ENCODE measurements at places on chromosomes 13 and 19. TPM values are rescaled to one million over a fixed set of nuclear protein-coding genes. Genes with fewer than 3 reads are reported as not detected.

DNA sequence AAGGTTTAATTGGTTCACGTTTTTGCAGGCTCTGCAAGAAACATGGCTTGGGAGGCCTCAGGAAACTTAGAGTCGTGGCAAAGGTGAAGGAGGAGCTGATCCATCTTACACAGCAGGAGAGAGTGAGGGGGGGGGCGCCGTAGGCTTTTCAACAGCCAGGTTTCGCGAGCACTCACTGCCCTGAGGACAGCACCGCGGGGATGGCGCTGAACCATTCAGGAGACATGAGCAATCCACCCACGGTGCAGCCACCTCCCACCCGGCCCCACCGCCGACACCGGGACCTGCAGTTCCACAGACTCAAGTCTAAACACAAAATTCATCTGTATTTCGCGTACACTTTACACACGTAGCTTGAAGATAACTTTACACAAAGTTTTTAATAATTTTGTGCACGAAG is 73.6 kb downstream of the KDM4B start:
- no peak overlapping the region for H3K4me3 ChIP-seq
- no peak for DNase-seq

DNA sequence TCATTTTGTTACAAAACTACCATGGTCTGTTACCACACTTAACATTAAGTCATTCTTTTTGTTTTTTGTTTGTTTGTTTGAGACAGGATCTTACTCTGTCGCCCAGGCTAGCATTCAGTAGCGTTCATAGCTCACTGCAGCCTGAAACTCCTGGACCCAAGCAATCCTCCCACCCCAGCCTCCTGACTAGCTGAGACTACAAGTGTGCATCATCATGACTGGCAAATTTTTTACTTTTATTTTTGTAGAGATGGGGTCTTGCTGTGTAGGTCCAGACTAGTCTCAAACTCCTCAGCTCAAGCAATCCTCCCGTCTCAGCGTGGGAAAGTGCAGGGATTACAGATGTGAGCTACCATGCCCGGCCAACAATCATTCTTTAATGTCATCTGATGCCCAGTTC is 3.3 kb downstream of the ALDH16A1 start:
- H3K36me3 ChIP-seq, result no peaks in the 10 kb centered on the region
- no peak for DNase-seq
- peak overlapping the region; percentile 99 for H3K27ac ChIP-seq
- no peaks in the 10 kb centered on the region for H3K27me3 ChIP-seq
- no peak overlapping the region for H3K4me3 ChIP-seq

DNA sequence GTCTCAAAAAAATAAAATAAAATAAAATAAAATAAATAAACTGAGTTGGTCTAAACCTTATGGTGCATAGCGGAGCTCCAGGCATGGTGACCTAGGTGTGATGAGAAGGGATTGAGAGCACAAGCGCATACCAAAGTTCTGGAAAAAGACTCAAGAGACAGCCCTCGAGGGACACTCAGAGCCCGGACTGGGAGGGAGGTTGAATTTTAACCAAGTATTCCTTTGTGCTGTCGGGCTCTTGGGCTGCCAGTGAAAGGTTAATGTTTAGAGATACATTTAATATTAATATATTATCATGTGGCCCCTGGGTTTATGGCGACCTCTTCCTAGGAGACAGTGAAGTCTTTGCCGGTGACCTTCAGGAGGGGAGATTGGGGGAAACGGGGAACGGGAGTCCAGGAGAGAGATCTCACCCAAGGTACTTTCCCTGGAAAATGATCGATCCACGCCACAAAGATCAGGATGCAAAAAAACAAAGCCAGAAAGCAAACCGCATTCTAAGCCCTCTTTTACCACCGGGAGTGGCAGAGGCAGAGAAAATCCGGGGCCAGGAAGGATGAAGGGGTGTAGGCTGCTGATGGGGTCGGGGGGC is 1.6 kb downstream of the FUT6 start:
- H3K27ac ChIP-seq, result no peak overlapping the region
- H3K36me3 ChIP-seq, result no peaks in the 10 kb centered on the region
- no peak overlapping the region for H3K4me3 ChIP-seq
- no peaks in the 10 kb centered on the region for H3K4me1 ChIP-seq
- H3K27me3 ChIP-seq, result no peaks in the 10 kb centered on the region
- DNase-seq, result no peak

The ZNF493 gene
- 48.2 TPM for total RNA-seq

The LDLR gene
- 51.7 TPM for total RNA-seq

- H3K27ac ChIP-seq, result peak overlapping the region; percentile 99
- no peaks in the 10 kb centered on the region for H3K36me3 ChIP-seq
- H3K4me1 ChIP-seq, result peaks cover 4% of the 10 kb centered on the region
- H3K27me3 ChIP-seq, result no peaks in the 10 kb centered on the region
- DNase-seq, result peak; percentile 88
These were observed 2.2 kb upstream of the PLEKHG2 start for GRCh38 chr19:39410017-39410830.

- H3K27me3 ChIP-seq, result no peaks in the 10 kb centered on the region
- no peaks in the 10 kb centered on the region for H3K36me3 ChIP-seq
- peak; percentile 82 for DNase-seq
- peak overlapping the region; percentile 47 for H3K27ac ChIP-seq
These were observed 8.1 kb downstream of the RINL start for GRCh38 chr19:38869836-38870607.

DNA sequence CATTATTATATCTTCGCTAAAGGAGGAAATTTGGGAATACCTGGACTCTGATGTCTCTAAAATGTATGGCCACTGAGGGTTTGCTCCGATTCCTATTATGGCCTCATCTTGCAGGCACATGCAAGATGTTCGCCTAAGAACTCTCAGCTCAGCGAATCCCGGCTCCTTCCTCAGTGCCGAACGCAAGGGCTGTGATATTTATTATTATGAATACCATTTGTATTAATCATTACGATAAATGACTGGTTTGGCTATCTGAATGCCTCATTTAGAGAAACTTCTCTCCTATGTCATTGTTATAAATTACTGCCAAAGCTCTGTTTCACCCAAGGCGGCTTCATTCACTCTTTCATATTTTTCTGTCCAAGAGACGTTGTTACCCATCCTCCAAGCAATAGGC is 369.7 kb upstream of the TSHZ3 start:
- peak overlapping the region; percentile 28 for H3K27ac ChIP-seq
- DNase-seq, result no peak
- peaks cover 7% of the 10 kb centered on the region for H3K4me1 ChIP-seq
- no peaks in the 10 kb centered on the region for H3K27me3 ChIP-seq
- no peak overlapping the region for H3K4me3 ChIP-seq
- H3K36me3 ChIP-seq, result no peaks in the 10 kb centered on the region

The TTC9B gene
- total RNA-seq, result not detected
